ENCODE measurements at places on chromosomes 11 and 22.

GRCh38 chr11:27084518-27084917 is 43.9 kb downstream of the BBOX1 start:
- DNase-seq = no peak

DNA sequence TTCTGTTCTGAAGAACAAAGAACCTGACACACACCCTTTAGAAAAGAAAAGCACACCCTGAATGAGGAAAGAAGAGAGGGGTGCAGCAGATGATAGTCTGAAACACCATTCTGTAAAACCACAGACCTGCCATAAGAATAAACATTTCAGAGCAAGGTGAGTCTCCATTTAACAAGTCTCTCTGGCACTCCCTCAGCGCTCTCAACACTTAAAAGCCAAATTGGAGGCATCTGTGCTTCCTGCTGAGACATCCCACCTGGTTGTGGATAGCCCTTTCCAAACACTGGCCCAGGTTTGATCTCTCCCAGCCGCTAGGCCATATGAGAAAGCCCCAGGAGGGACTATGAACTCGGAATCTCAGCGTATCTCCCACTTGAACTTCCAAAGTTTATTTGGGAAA is 36.3 kb downstream of the ETS1 start:
- no peak for DNase-seq

- no peak for DNase-seq
These were observed 17.3 kb downstream of the ABCC8 start for GRCh38 chr11:17459236-17459896.

DNA sequence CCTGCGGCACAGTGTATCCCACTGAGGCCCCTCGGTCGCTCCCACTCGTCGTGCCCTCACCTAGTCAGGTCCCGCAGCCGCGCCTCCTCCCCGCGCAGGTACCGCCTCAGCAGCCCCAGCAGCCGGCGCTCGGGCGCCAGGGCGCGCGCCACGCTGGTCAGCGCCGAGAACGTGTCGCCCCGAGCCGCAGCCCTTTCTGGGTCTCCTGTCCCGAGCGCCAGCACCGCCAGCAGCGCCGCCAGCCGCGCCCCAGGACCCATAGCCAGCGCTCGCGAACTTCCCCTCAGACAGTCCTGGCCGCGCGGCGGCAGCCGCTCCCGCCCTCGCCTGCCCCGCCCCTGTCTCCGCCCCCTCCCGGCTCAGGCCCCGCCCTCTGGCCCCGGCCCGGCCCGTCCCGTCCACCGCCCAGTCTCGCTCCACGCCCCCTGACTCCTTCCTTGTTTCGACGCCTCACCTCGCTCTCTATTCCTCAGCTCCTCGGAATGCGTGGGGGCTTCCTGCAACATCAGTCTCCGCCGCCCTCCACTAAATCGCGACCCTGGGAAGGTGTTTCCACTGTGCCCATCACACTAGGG is at the start of gene P4HA3:
Gene P4HA3, minus strand, starts transcription at position 289 of the 575 bp plus-strand sequence. Its CDS starts 29 bp downstream, at position 260.
- peak; percentile 44 for DNase-seq

GRCh38 chr11:118088531-118088930 is 1.8 kb upstream of the SMIM35 start:
- DNase-seq = no peak
